ENCODE measurements at places on chromosomes 3 and 15. TPM values are rescaled to one million over a fixed set of nuclear protein-coding genes. Genes with fewer than 3 reads are reported as not detected.

DNA sequence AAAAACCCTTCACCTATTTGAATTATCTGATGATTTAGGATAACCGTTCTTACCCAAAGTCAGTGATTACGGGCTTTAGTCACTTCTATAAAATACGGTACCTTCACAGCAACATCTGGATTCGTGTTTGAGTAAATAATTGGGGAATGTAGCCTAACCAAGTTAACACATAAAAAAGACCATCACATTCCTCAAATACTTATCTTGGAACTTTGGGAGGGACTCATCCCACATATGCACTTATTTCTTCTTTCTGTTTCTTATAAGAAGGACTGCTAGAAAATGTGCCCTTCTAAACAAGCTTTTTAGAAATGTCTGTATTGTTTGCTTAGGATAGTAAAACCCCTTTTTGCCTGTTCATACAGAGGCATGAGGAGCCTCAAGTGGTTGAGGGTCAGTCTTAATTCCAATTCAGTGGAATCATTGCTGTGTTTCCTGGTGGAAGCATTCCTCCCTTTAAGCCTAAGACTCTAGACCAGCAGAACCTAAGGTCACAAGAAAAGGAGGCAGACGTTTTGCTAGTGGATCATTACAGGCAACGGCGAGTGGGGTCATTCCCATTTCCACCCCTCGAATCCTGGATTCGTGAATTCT lies 67.5 kb downstream of the TMEM44 start:
- DNase-seq: no peak
- no peak overlapping the region for H3K4me3 ChIP-seq
- no peaks in the 10 kb centered on the region for H3K36me3 ChIP-seq
- peaks cover 22% of the 10 kb centered on the region for H3K27me3 ChIP-seq

GRCh38 chr15:60390871-60391501 lies 6.8 kb downstream of the ANXA2 start:
- peak; percentile 38 for DNase-seq
- peaks cover 54% of the 10 kb centered on the region for H3K36me3 ChIP-seq
- no peak overlapping the region for H3K4me3 ChIP-seq
- H3K27ac ChIP-seq: no peak overlapping the region
- peaks cover 79% of the 10 kb centered on the region for H3K4me1 ChIP-seq

ECE2 gene
- total RNA-seq: not detected

SLC41A3 gene
- 22.5 TPM for total RNA-seq

DNA sequence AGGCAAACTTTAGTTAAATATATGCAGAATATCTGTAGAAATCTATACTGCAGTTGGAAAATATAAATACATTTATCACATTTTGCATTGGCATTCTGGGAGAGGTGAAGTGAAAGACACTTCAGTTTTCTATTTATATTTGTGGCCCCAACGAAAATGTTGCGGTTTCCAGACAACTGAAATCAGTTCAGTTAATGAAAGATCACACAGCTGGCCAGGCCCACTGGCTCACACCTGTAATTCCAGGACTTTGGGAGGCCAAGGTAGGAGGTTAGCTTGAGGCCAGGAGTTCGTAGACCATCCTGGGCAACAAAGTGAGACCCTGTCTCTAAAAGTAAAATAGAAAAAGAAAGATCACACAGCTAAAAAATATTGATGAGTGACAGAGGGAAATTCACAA lies 11.9 kb upstream of the CLASP2 start:
- H3K4me1 ChIP-seq: no peaks in the 10 kb centered on the region
- H3K27ac ChIP-seq: no peak overlapping the region
- H3K4me3 ChIP-seq: no peak overlapping the region
- H3K36me3 ChIP-seq: peaks cover 1% of the 10 kb centered on the region
- DNase-seq: no peak
- no peaks in the 10 kb centered on the region for H3K27me3 ChIP-seq

- H3K36me3 ChIP-seq: no peaks in the 10 kb centered on the region
- no peaks in the 10 kb centered on the region for H3K4me1 ChIP-seq
- H3K4me3 ChIP-seq: no peak overlapping the region
- H3K27ac ChIP-seq: no peak overlapping the region
- H3K27me3 ChIP-seq: peaks cover 11% of the 10 kb centered on the region
These were observed 229.9 kb downstream of the THRB start for GRCh38 chr3:24264748-24265158.

DNA sequence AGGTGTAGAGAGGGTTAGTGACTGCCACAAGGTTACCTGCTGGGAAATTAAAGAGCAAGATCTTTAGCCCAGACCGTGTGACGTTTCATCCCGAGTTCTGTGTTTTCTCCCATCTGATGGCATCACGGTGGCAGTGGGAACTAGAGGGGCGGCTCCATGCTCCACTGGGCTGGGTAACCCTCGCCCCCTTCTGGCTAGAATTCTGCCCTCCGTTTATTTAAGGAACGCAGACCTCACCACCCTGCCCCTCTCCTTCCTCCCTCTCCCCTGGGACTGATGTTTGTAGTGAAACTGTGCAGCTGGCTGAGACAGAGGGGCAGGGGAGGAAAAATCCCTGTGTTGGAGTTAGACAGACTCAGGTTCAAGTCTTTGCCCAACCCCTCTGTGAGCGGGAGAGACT lies 65.6 kb downstream of the ITGA11 start:
- no peak overlapping the region for H3K27ac ChIP-seq
- no peaks in the 10 kb centered on the region for H3K36me3 ChIP-seq
- H3K4me3 ChIP-seq: no peak overlapping the region
- H3K27me3 ChIP-seq: peaks cover 8% of the 10 kb centered on the region
- peaks cover 6% of the 10 kb centered on the region for H3K4me1 ChIP-seq

GRCh38 chr15:36738817-36739216 lies 159.4 kb downstream of the CDIN1 start:
- peaks cover 8% of the 10 kb centered on the region for H3K4me1 ChIP-seq
- no peaks in the 10 kb centered on the region for H3K27me3 ChIP-seq

DNA sequence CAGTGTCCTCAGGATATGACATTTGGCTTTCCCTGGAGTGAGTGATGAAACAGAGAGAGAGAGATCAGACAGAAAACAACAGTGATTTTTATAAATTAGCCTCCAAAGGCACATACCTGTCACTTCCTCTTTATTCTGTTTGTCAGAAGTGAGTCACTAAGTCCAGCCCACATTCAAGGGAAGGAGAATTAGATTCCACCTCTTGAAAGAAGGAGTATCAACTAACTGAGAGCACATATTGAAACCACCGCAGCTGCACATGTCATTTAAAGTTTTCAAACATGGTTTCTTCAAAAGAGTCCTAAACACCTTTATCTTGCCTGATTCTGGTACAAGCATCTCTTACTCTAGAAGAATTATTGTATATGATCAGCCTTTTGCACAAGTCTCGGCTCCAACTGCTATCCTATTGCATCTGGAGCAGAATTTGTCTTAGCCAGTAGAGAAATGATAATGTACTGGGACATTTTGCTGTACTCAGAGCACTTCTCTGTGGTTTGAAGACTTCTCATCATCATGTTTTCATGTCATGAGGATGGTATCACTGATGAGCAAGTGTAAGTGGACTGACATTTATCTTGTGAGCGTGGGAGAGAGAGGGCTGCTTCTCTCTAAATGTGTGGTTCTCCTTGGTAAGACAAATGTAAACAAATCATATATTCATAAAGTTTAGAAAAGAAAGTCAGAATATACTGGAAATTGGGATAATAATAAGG lies 338.9 kb upstream of the CFAP20DC start:
- H3K27me3 ChIP-seq: no peaks in the 10 kb centered on the region
- H3K36me3 ChIP-seq: peaks cover 14% of the 10 kb centered on the region
- H3K27ac ChIP-seq: peak overlapping the region; percentile 76
- no peak for DNase-seq

GOLGA6B gene
- total RNA-seq: not detected

Data from activated CD8-positive, alpha-beta memory T cell treated with anti-CD3 and anti-CD28 coated beads, Interleukin-2, amount 10 ng/mL, durations not matched to agents 7 days and 5 days (primary cell).